ENCODE measurements at places on chromosomes 7 and 10.

- no peak for DNase-seq
Measured at GRCh38 chr7:33459340-33459751, 330.0 kb downstream of the BBS9 start.

DNA sequence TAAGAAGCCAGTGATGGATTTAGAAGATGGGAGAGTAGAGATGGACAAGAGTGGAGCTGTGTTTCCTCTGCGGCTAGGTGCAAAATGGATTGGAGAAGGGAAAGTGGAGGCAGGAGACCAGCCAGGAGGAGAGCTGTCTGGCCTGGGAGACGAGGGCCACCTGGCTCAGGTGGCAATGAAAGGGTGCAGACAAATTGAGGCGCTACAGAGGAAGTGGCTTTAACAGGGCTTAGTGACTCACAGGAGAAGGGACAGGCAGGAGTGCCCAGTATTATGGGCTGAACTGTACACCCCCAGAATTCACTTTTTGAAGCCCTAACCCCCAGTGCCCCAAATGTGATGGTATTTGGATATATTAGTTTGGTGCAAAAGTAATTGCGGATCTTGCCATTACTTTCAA is 65.6 kb upstream of the DUSP5 start:
- DNase-seq = peak; percentile 35

- DNase-seq = no peak
Measured at GRCh38 chr10:28282336-28282735, 20.5 kb downstream of the MPP7 start.

- no peak for DNase-seq
Measured at GRCh38 chr10:14534152-14534551, 203.4 kb upstream of the FRMD4A start.

DNA sequence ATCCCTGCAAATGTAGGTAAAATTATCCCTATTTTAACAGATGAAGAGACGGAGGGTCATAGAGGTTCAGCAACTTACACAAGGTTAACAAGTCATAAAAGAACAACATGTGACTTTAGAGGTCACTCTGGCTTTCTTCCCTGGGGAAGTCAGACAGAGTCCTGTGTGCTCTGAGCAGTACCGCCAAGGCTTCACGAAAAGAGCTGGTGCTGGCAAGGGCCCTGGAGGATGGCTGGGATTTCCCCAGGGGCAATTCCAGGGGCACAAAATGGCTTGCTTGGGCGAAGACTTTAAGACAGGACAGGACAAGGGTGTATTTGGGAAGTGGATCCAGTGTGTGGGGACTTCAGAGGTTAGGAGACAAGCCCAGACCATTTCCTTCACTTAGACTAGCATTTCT is 144.1 kb downstream of the PIP4K2A start:
- DNase-seq = no peak

DNA sequence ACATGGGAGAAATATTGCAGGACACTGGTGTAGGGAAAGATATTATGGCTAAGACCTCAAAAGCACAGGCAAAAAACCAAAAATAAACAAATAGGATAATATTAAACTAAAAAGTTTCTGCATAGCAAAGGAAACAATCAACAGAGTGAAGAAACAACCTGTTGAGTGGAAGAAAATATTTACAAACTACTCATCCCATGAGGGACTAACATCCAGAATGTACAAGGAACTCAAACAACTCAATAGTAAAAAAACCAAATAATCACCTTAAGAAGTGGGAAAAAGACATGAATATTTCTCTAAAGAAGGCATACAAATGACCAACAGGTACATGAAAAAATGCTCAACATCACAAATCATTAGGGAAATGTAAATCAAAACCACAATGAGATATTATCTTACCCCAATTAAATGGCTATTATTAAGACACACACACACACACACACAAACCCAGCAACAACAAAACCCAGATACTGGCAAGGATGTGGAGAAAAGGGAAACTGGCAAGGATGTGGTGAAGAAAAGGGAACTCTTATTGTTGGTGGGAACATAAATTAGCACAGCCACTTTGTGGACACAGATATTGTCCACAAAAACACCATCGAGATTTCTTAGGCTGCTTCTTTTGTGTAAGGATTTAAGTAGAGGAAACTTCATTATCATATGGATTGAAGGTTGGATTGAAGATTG is 9.8 kb upstream of the RAB18 start:
- DNase-seq = no peak

- no peak for DNase-seq
Measured at GRCh38 chr7:3835109-3835508, 534.1 kb downstream of the SDK1 start.

GRCh38 chr7:69682518-69682917 is 84.2 kb downstream of the AUTS2 start:
- no peak for DNase-seq

DNA sequence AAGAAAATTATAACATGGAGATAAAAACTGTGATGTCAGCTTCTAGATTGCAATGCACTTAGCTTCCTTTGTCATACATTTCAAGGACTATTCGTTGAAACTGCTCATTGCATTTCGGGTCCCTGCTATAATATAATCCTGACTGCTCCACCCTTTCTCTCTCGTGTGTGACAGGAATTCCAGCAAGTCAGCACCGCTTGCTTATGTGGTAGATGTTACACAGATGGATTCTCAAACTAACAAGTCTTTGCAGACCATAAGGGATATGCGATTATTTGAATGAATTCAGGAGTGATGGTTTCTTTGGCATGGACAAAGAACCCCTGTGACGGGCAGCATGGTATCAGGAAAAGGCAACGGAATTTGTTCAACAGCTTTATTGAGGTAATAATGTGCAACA is 184.0 kb downstream of the GRID1 start:
- DNase-seq = no peak

DNA sequence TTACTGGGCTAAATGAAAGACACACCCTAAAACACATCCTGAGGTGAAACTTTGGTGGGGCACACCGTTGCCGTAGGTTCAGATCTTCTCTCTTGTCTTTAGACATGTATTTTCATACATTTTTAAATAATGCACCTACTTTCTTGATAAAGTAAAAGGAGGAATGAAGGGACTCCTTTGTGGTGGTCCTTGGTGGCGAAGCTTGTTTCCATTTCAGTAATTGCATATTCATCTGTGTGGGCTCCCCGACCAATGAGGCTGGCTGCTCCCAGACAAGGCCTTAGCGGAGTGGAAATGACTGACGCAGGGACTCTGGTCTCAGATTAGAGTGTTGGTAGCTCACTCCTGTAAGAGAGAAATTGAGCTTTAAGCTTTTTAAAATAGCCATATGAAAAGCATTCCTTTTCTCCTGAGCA is 815 bp downstream of the CCSER2 start:
- DNase-seq = peak; percentile 71

GRCh38 chr7:128814499-128814898 is 15.7 kb upstream of the FLNC start:
- no peak for DNase-seq

DNA sequence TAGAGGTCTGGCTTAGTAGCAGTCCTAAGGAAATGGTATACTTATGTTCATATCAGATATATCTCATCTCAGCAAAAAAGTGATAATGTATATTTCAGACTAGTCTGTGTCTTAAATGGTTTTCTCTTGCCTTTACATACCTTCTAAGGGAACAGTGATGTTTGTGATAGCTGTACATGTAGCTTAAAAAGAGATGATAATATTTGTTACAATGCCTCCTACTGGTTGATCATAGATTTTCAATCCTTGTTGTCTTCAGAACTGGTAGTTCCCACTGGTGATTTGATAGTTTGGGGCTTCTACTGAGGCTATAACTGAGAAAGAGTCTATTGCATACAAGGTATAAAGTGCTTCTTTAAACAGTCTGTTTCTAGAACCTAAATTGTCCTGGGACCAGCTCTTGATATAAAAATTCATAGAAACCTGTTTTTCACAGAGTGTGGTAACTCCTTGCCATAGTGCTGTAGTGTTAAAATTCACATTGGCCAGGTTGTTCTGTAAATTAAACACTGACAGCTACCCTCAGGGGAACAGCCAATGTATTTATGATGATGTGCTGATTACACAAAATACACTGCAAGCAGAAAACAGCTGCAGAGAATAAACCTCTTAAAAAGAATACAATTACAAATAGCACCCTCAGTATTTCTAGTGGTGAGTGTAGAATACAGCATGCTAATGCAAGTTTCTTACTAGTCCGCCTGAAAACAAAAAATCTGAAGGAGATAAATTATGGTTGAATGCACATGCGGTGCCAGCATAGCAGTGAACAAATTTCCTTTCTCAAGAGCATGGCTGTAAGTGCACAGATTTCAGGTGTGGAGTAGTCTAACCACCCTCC is 90.3 kb downstream of the BTRC start:
- DNase-seq = no peak

GRCh38 chr7:152667958-152668357 is 8.0 kb downstream of the XRCC2 start:
- no peak for DNase-seq

DNA sequence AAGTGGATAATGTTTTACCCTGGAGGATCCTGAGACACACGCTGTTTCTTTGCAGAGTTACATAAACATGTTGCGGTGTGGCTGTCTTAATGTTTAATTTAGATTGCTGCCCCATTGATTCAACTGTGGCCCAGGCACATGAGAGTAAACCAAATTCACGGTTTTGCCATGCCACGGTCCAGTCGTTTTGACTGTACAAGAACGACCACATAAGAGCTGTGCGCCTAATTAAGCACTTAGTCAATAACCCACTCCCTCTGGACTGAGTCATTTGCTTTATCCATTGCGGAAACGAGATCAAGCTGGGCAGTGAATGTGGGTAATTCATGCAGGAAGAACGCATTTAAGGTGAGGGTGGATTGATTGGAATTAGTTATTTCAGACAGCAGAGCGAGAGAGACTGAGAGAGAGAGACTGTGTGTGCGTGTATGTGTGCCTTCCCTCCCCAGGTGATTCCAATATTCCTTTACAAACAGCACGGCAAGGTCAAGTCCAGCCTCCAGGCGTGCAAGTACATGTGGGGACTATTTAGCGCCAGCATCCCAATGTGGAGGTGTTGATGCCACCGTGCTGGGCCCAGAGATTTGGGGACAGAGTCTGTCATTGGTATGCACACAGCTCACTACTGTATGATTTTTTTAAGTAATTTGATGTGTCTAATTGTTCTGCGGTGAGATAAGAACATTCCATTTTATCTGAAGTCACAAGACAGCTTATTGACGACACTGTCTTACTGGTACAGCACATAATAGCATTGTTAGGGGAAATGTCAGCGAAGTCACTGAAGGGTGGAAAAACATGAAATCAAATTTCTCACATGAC is 8.4 kb upstream of the TEX36 start:
- DNase-seq = no peak

DNA sequence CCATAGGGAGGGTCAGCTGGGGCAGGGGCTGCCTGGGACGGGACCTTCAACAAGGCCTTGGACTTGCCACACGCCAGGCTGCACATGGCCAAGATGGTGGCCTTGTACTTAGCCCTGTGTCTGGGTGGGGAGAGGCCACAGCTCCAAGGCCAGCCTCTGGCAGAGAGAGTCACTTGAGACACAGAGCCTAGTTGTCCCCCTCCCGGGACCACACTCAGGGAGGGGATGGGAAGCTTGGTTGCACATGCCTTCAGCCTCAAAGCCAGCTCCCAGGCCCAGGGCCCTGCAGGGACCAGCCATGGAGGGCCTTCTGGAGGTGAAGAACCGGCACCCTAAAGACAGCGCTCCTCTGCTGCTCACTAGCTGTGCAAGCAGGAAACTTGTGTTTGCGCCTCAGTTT is 16.7 kb downstream of the MMRN2 start:
- no peak for DNase-seq

- no peak for DNase-seq
Measured at GRCh38 chr7:81845744-81846241, 75.9 kb upstream of the HGF start.

- peak; percentile 75 for DNase-seq
Measured at GRCh38 chr10:68332259-68333057, at the start of gene PBLD. Gene PBLD, minus strand, starts transcription at chr10:68332928. Its CDS starts 26,084 bp downstream, at chr10:68306844.

DNA sequence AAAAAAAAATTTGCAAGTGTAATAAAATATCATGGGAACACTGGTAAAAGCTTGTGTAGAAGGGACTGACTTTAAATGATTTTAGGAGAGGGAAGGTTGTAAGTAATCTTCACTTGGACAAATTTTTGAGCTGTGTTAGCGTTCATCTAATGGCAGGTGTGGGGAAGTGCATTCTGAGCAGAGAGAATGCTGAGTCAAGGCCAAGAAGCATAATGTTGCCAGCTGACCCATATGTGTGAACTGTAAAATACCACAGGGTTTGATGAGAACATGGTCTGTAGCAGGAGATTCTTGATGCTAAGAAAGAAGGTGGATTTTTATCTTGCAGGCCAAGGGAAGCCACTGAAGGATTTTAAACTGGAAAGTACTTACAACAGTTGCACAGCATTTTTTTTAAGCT is 98.2 kb upstream of the ZNF32 start:
- DNase-seq = no peak

GRCh38 chr7:40922316-40922670 is 780.6 kb downstream of the INHBA start:
- no peak for DNase-seq

DNA sequence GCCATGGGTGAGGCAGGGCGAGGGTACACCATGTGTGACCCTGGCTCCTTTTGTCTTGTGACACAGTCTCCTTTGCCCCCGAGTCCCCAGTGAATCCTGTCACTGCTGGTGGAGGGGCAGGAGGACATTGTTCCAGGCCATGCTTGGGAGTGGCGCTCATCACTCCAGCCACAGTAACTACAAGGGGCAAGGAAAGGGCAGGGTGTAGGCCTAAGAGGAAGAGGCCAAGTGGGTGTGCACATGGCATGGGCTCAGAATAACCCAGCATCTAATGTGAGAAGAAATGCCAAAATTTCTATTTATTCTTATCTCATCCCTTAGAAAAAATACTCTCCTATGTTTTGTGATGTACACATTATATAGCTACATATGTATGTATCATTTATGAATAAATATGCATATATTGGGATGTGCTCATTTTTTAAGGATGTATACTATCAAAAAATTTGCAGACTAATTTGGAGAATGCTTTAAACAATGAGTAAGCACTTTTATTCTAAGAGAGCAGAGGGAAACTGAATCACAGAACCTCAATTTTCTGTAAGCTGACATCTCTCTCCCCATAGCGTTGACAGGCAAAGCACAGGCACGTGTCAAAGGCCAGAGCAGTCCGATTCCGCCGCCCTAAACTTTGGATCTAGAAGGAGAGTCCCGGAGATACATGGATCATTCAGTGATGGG is 36.9 kb downstream of the RNF32 start:
- DNase-seq = no peak

GRCh38 chr7:38280707-38281106 is 7.3 kb upstream of the TARP start:
- no peak for DNase-seq

DNA sequence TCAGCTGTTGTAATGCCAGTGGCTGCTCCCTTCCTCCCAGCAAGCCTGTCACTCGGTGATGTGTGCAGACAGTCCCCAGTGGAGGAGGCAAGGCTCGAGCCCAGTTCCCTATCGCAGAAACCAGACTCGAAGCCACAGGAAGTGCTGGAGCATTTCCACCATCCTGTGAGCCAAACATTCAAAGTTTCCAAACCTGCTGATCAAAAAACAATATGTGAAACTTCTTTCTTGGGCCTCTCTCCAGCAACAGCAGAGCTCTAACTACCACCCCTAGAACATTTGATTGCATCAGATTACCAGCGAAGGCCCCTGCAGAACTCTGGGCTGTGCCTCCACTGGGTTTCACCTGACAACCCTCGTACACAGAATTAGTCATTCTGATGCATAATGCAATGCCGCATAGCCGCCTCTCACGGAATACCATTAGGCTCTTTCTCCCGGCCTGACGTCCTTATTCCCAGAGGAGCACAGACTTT is 94.0 kb downstream of the ELMO1 start:
- no peak for DNase-seq
